NCI-H1694 (cell line): ENCODE measurements at places on chromosomes 7 and 10.

- DNase-seq = no peak
Observed at GRCh38 chr7:133977409-133978274, 149.5 kb upstream of the LRGUK start.

DNA sequence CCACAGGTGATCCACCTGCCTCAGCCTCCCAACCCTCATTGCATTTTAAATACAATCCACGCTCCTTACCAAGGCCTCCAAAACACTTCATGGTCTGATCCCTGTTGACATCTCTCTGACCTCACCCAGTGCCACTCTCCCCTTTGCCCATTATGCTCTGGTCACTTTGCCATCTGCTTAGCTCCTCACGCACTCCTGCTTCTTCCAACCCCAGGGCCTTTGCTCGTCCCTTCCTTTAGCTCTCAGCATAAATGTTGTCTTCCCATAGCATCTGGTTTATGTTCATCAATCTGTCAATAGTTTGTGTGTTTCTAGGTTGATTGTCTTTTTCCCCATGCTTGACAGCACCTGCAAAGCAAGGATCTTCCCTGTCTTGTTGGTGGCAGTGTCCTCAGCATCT lies 14.1 kb downstream of the NPFFR1 start:
- DNase-seq = no peak

- no peak for DNase-seq
Observed at GRCh38 chr10:99788598-99789256, 6.3 kb downstream of the ABCC2 start.

DNA sequence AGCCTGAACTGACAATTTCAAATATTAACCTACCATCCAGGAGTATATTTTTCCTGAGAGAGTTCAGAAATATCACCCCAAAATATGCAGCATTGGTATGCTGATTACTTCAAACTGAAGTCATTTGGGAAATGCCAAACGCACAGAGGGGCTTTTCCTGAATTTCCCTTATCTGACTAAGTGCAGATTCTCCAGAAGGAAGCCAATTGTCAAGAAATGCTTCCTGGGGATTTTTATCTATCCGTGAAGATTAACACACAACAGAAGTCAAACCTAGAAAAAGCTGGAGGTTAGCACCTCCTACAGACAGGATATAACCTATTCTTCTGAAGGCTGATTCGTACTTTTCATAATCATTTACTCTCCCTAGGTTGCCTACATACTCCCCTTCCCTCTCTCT lies 91.0 kb downstream of the AKR1D1 start:
- no peak for DNase-seq

DNA sequence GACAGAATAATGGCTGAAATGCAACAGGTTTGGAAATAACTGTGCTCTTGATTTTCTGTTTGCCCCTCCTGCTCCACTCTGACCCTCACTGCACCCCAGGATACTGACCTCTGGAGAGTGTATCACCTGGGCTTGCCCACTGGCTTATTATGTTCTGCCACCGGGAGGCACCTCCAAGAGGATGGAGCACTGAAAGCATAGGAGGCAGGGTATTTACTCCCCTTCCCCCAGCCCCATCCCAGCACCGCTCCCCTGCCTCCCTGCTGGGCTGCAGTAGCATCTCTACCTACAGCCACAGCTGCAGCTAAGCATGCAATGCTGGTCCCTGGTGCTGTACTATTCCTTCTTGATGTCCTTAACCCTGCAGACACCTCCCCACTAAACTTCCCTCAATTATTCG lies 26.4 kb downstream of the RAB11FIP2 start:
- DNase-seq = no peak

DNA sequence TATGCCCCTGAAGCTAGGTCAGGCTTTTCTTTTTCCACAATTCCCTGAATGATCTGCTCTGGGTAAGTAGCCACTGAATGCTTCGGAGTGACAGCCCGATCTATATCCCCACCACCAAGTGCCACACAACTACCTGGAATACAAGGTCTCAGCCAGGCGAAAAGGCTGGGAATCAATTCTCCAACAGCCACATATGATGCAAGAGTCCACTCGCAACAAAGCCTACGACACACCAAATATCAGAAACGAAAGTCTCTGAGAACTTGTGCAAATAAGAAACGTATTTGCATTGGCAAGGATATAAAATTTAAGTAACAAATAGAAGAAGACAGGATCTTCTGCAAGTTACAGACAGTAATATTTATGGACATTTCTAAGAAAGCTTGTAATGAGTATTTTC lies 5.7 kb downstream of the HIPK2 start:
- no peak for DNase-seq

DNA sequence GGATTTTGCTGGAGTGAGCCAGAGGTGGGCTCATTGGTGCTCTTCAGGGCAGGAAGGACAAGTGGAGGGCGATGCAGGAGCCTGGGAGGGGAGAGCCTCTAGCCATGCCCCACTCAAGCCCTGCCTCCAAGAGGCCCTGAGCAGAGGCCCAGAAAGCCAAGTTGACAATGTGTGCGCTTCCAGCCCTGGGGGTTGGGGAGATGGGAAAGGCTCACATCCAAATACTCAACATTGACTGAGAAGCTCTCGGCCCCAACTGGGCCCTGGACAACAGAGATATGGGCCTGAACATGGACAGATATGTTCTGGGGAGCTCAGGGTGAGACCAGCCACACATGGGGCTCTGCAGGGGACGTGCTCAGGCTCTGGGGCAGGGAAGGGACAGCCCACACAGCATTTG lies 39.0 kb downstream of the FRMPD2 start:
- no peak for DNase-seq

DNA sequence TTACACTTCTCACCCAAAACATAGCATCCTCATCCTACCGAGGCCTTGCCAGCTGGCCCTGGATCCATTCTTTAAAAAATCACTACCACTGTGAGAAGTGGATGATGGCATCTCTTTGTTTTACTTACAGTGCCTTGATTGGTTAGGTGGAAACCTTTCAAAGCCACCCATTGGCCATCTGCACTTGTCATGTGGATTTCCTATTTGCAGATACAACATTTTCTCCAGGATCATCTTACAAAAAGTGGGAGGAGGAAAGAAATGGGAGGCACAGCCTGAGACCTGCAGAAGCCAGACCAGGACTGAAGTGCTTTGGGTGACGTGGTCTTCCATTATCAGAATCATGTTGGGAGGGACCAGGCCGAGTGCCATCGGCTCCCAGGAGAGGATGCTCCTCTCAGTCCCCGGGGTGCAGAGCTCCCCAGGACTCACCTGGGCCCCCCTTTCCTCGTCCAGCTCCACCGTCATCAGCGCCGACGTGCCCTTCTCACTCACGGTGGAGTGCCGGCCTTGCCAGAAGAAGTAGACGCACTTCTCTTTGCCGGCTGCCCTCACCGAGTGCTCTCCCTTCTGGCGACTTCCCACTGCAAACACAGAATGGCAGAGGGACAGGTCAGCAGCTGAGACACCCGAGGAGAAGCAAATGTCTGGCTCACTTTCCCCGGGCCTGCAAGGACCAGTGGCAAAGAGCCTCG lies 161.2 kb downstream of the SVIL start:
- no peak for DNase-seq

DNA sequence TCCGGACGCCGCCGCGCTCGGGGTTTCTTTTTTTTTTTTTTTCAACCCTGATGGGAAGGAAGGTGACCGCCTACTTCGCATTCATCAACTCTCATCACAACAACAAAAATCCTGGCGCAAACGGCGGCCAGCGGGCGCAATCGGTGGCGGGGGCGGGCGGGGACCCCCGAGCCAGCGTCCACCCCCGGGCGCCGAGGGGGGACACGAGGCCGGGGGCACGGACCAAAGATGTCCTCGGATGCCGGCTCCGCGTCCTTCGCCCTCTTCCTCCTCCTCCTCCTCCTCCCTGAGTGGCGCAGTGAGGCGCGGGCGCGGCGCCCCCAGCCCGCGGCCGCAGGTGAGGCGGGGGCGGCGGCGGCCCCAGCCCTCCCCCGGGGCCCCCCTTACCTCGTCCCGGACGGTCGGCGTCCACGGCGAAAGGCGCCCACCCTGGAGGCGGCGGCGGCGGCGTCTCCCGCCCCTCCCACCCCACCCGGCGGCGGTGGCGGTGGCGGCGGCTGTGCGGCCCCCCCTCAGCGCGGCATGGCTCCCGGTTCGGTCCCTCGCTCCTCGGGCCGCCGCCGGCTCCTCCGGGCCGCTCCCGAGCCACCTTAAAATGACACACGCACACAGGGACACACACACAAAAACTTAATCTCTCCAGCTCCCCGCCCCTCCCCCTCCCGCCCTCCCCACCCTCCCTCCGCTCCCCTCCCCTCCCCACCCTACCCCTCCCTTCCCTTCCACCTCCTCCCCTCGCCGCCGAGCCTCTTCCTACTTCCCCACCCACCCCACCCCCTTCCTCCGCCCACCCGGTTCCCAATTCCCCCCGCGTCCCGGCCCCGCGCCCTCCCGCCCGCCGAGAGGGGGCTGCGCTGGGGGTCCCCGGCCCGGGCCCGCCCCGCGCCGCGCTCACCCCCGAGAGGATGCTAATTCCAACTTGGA lies at the start of gene CTBP2:
TSS of gene CTBP2 (minus strand) at position 632 of the 924 bp plus-strand sequence.
- DNase-seq = no peak

GRCh38 chr10:63670291-63670898 lies 149.2 kb downstream of the REEP3 start:
- DNase-seq = no peak

DNA sequence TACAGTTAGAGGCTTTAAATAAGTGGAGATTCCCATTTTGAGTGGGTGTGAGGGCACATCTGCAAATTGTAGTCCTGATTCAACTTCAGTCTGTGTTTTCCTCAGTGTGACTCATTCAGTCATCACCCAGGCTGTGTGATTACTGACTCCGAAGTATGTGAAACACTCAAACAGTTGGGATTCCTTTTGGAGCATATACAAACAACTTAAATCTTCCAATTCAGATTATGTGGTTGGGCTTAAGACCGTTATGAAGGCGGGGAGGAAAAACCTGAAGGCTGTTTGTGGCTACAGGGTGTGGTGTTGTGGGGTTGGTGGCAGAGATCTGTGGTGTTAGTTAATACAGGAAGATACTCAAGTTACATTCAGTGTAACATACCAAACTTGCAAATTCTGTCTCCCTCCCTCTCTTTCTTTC lies 259.7 kb upstream of the FERD3L start:
- DNase-seq = no peak

DNA sequence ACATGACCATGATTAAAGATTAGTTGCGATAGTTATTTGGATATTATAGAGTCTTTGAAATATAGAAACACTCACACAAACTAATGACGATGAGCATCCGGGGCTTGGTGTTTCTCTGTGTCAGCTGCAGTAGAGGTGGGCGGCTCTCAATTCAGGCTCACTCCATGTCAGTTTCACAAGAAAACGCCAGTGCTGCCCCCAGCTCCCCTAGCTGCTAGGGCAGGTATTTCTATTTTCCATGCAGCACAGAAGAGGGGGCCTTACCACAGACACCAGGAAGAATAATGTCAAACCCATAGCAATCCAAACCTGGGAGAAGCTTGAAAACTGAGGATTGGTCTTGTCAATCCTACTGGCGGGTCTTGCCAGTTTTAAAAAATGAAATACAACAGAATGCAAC lies 197.1 kb downstream of the PHTF2 start:
- DNase-seq = no peak

DNA sequence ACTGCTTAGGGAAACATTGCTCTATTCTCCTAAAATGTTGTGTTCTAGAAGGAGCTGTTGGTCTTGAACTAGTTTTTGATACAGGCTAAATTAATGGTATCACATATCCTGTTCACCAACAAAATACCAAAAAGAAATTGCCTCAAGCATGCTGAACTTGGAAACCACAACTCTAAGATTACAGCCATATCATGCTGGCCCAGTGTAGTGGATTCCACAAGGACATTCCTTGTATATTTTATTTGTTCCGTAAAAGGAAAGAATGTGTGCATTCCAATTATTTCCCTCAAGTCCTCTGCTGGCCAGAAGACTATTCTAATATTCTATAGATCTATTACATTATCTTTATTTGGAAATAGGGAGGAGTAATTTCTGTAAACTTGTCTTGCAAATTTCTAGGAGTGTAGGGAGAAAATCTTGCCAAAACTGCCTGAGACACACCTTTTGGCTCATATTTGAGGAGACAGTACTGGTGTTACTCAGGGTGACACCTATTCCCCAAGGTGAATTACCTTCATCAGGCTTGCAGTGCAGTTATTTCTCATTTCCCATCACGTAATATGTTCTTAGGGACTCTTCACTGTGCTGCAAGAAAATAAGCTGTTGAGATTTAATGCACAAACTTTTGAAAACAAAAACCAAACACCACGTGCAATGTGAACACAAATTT lies 1.9 kb upstream of the NEBL start:
- no peak for DNase-seq

DNA sequence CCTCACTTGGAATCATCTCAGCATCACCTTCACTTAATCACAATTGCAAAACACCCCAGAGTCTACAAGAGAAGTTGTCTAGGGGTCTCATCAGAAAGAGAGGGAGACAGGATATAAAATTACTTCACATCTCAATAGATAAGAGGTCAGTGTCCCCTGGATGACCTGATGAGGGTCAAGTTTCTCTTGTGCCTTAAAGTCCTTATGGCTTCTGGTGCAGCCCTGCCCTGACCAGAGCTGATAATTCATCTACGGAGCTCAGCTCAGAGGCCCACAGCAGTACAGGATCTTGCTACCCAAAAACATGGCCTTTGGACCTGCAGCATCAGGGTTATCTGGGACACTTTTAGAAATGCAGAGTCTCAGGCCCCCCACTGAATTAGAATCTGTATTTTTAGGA lies 111.1 kb upstream of the GLI3 start:
- no peak for DNase-seq

- no peak for DNase-seq
Observed at GRCh38 chr7:10718768-10719167, 254.9 kb upstream of the PHF14 start.

- no peak for DNase-seq
Observed at GRCh38 chr7:82331234-82331633, 112.3 kb downstream of the CACNA2D1 start.

GRCh38 chr10:74518061-74518460 lies 308.3 kb upstream of the KAT6B start:
- DNase-seq = no peak

DNA sequence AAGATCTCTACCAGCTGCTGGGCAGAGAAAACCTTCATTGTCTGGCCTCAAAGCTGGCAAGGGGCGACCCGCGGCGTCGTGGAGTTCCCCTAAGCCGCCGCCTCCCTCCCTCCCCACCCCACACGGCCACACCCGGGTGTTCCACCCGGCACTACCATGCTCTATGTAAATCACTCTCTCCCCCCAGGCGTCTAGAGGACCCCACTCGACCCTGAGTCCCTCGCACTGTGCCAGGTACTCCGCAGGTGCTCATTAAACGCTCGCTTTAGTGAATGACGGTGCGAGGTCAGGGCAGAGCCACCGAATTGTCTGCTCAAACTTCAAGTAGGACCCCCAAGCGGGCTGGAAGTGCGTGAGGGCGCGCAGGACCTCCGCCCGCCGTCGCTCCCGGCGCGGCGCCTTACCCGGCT lies 628 bp downstream of the PARP12 start:
- DNase-seq = no peak

DNA sequence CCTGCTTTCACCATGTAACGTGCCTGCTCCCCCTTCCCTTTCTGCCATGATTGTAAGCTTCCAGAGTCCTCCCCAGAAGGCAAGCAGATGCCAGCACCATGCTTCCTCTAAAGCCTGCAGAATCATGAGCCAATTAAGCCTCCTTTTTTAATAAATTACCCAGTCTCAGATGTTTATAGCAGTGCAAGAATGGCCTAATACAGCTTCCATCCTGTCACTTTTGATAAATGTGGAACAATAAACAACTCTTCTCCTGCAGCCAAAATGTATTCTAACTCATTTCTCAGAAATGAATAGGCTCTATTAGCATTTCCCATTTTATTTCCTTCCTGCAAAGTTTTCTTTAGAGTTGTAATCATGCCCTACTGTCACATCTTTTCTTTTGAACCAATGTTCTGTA lies 43.4 kb downstream of the C7orf25 start:
- no peak for DNase-seq
